ENCODE measurements at places on chromosomes 7 and 10.

DNA sequence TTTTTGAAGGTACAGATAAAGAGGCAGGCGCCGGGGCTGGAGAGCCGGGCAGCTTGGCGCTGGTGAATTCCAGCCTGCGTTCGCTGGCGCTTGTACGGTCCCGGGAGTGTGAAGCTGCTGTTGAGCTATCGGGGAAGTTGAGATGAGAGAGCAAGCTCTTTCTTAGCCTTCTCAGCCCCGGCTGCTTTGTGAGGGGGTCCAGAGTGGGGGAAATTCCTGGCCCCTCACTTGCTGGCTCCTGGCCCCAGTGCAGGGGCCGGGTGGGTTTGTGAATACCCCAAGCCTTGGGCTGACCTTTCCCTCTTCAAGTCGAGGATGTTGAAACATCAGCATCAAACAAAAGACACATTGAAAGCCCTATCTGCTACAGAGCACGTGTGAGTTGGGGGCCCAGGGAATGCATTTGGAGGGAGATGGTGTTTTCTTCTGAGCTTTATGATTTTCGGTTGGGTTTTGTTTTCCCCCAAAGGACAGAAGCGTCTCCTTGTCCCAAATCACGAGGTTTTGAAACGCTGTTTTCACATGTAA lies 2.7 kb downstream of the ZMIZ1 start:
- DNase-seq = no peak

DNA sequence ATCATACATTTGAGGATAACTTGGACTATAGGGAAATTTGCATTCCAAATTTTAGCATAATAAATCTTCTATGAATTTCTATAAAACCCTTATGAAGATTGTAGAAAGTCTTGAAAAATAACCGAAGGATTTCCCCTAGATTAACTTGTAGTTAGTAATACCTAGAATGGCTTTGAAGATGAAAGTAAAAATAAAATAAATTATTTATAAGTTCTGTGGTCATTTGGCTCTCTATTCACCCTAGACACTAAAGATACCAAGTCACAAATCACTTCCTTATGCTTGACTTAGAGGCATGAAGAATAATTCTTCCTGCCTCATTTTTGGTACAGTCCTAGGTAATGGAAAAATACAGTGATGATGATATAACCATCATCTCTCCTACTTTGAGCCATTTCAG lies 79.3 kb downstream of the CSTF2T start:
- no peak for DNase-seq

GRCh38 chr7:124989911-124990310 lies 60.3 kb upstream of the POT1 start:
- no peak for DNase-seq

DNA sequence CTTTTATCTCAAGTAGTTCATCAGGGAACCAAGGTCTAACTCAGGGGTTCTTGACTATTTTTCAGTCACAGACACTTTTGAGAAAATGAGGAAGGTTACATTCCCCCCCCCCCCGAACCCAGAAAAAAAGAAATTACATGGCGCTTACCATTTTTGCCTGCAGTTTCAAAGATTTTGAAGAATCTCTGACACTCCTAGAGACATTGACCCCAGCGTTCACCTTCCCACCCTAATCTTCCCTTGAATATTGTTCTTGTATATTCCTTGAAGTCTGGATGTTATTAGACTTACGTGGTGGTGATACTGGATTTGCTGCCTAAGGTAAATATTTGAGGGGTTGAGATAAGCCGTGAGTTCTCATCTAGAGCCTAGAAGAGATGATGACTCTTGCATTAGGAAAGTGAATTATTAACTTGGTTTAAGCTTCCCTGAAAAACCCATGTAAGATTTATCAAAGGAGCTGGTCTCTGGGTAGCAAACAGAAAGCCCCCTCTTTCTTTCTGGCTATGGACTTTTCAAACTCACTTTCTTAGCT lies 245.7 kb upstream of the FOXK1 start:
- DNase-seq = no peak

DNA sequence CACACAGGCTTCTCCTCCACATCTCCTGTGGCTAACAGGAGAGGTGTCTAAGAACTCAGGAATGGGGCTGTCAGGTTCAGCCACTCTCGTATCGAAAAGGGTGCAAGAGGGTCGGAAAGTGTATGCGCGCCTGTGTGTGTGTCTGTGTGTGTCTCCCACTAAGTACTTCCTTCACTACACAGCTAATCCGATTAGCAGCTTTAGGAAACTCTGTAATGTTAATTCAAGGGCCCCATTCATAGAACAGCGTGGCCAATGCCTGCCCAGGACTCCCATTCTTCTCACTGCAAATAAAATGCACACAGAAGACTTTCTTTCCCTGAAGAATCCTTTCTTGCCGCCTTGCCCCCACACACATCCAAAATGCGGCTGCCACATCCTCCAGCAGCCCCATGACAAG lies 39.9 kb downstream of the TLL2 start:
- DNase-seq = no peak

- DNase-seq = no peak
Measured at GRCh38 chr7:34357068-34357467, 300.9 kb upstream of the NPSR1 start.

DNA sequence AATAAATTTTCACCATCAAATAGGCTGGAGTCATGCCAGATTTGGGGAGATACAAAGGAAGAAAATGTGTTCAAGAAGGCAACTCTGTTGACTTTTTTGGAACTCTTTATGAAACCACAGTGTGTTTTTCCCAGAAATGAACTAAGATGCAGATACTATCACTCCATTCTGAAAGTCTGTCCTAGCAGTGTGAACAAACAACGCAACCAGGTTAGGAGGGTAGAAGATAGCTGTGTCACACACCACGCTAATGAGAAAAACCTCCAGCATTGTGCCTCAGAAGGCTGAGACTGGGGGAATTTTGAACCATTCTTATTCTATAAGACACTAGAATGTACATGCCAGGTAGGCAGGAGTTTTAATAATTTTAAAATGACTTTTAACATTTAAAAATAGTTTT lies 15.9 kb upstream of the ATP6V0A4 start:
- DNase-seq = no peak

DNA sequence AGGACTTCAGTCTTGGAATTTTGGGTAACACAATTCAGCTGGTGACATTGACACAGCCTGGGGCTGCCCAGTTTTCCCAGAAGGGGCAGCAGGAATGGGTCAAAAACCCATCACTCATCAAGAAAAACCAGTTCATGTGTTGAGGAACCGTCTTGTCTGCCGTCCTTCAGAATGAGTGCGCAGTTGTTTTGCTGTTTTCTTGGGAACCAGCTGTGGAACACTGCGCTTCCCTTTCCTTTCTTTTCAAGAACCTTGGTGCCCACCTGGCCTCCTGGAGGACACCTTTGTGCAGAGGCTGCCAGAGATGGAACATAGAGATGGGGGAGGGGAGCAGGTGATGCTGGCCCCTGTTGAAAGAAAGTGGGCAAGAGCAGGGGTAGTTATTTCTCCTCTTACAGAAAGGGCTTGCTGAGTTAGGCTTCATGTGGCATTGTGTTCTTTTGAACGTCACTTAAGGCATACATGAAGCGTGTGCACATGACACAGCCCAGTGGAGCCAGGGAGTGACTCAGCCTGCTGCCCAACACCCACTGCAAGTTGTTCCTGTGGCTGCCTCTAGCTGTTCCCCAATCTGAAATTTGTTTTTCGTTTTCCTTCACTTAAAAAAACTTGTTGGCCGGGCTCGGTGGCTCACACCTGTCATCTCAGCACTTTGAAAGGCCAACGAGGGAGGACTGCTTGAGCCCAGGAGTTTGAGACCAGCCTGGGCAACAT lies 87.4 kb upstream of the TNS3 start:
- no peak for DNase-seq
